Stimulated activated naive B cell treated with anti-CD40 and anti-IgM and Interleukin-4, amounts not matched to agents 10 μg/mL and 1 μg/mL and 100 μg/mL, for 72 hours (primary cell): ENCODE measurements at places on chromosomes 1 and 21.

GRCh38 chr1:96962751-96963211 lies 241.2 kb downstream of the PTBP2 start:
- no peak overlapping the region for H3K4me3 ChIP-seq
- peaks cover 19% of the 10 kb centered on the region for H3K27me3 ChIP-seq
- H3K36me3 ChIP-seq: no peaks in the 10 kb centered on the region
- no peak overlapping the region for H3K27ac ChIP-seq
- DNase-seq: no peak

- DNase-seq: peak; percentile 41
- peaks cover 7% of the 10 kb centered on the region for H3K4me1 ChIP-seq
- peaks cover 5% of the 10 kb centered on the region for H3K27me3 ChIP-seq
- H3K4me3 ChIP-seq: no peak overlapping the region
- H3K27ac ChIP-seq: no peak overlapping the region
- peaks cover 7% of the 10 kb centered on the region for H3K36me3 ChIP-seq
These were observed 8.8 kb upstream of the GUCA2A start for GRCh38 chr1:42173155-42173933.

- no peaks in the 10 kb centered on the region for H3K27me3 ChIP-seq
- H3K4me1 ChIP-seq: no peaks in the 10 kb centered on the region
- no peak overlapping the region for H3K27ac ChIP-seq
- peaks cover 2% of the 10 kb centered on the region for H3K36me3 ChIP-seq
- H3K4me3 ChIP-seq: no peak overlapping the region
These were observed 156.2 kb downstream of the DENND1B start for GRCh38 chr1:197619008-197619640.

- no peaks in the 10 kb centered on the region for H3K36me3 ChIP-seq
- no peak overlapping the region for H3K27ac ChIP-seq
- DNase-seq: no peak
- H3K27me3 ChIP-seq: peaks cover 19% of the 10 kb centered on the region
- H3K4me3 ChIP-seq: no peak overlapping the region
- no peaks in the 10 kb centered on the region for H3K4me1 ChIP-seq
These were observed 60.6 kb upstream of the CD34 start for GRCh38 chr1:207971331-207972219.

GRCh38 chr1:109309347-109309746 lies 2.5 kb upstream of the MYBPHL start:
- H3K27ac ChIP-seq: no peak overlapping the region
- no peaks in the 10 kb centered on the region for H3K36me3 ChIP-seq
- no peak for DNase-seq
- no peaks in the 10 kb centered on the region for H3K27me3 ChIP-seq
- peaks cover 18% of the 10 kb centered on the region for H3K4me1 ChIP-seq
